K562 (cell line): ENCODE measurements at places on chromosomes 7 and 10. TPM values are rescaled to one million over a fixed set of nuclear protein-coding genes. Genes with fewer than 3 reads are reported as not detected.

GRCh38 chr7:128219636-128220035 lies 21.4 kb upstream of the LEP start:
- no peak overlapping the region for H3K4me3 ChIP-seq
- H3K4me1 ChIP-seq: peaks cover 4% of the 10 kb centered on the region; the same call in 1 of the 3 replicates
- no peak overlapping the region for H3K27ac ChIP-seq
- peaks cover 53% of the 10 kb centered on the region for H3K27me3 ChIP-seq

PLAC9 gene
- total RNA-seq: not detected in 2 replicates

- no peak overlapping the region for H3K27ac ChIP-seq
- no peaks in the 10 kb centered on the region for H3K36me3 ChIP-seq
- no peak for DNase-seq
- no peaks in the 10 kb centered on the region for H3K27me3 ChIP-seq
- no peaks in the 10 kb centered on the region for H3K4me1 ChIP-seq
- H3K4me3 ChIP-seq: no peak overlapping the region
These were observed 799.0 kb downstream of the NRG3 start for GRCh38 chr10:82674036-82674435.

DNA sequence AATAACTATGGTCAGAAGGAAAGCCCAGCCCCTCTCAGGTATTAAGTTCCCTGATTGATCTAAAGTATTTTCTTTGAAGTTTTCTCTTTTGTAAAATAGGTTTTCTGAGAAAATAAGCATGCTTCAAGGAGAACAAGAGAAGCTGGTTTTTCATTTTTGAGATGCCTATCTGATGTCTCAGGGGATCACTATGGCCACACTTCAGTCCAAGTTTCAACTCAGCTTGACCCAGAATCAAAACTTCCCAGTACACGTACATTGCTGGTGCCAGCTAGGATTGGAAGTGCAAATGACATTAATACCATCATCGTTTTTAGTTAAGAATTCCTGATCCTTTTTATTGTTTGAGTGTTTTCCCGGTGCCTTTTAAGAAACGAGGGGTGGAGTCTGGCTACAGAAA lies 7.2 kb downstream of the ITIH5 start:
- no peaks in the 10 kb centered on the region for H3K36me3 ChIP-seq
- H3K27ac ChIP-seq: no peak overlapping the region
- DNase-seq: no peak
- H3K4me3 ChIP-seq: no peak overlapping the region

- no peaks in the 10 kb centered on the region for H3K27me3 ChIP-seq
- no peak overlapping the region for H3K4me3 ChIP-seq
- H3K27ac ChIP-seq: no peak overlapping the region
- no peaks in the 10 kb centered on the region; the same call in 1 of the 2 replicates for H3K4me1 ChIP-seq
These were observed 58.0 kb downstream of the LCOR start for GRCh38 chr10:96890172-96890513.
